ENCODE measurements at places on chromosomes 6 and 20.

DNA sequence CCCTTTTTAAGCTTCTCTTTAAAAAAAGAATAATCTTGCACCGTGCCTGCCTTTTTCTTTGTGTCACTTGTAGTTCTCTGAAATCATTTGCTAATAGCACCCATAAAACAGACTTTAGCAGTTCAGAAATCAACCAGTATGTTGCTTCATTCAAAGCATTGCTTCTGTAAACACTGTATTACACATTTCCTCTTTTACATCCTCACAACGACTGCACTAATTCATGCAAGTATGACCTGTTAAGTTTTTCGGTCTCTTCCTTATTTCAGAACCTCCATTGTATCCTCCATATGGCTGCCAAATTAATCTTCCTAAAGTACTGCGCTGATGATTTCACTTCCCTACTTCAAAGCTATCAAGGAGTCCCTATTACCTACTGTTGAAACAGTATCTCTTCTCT lies 142.9 kb upstream of the RNF217 start:
- DNase-seq: no peak

GRCh38 chr20:51800060-51800871 lies 2.1 kb downstream of the SALL4 start:
- DNase-seq: peak; percentile 52

- no peak for DNase-seq
Measured at GRCh38 chr20:15789079-15789478, 784.2 kb downstream of the KIF16B start.

DNA sequence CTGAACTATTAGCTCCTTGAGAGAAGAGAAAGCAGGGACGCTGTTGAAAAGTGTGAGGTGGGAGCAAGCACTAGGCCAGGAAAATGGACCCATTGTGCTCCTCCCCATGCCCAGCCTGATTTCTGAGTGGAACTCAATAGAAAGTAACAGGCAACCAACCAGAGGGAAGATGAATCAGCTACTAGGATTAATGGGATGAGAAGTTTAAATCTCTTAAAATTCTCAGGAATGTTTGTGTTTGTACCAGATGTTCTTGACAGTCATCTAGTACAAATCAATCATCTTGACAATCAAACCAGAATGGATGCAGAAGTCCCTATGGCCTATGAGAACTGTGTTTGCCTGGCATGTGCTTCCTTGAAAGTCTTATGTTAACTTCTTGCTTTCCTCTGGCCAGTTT lies 48.9 kb downstream of the HDDC2 start:
- DNase-seq: no peak

GRCh38 chr6:157944983-157945931 lies 36.4 kb upstream of the SYNJ2 start:
- no peak for DNase-seq

- no peak for DNase-seq
Measured at GRCh38 chr6:94272327-94272726, 853.0 kb upstream of the EPHA7 start.

GRCh38 chr6:138272533-138273315 lies 54.4 kb upstream of the PBOV1 start:
- no peak for DNase-seq

- DNase-seq: no peak
Measured at GRCh38 chr6:27874016-27874415, 38.2 kb downstream of the OR2B2 start.

GRCh38 chr6:52584203-52584602 lies 7.3 kb upstream of the TRAM2 start:
- no peak for DNase-seq

- no peak for DNase-seq
Measured at GRCh38 chr20:57712851-57713504, 3.2 kb upstream of the PMEPA1 start.

GRCh38 chr6:34386316-34387137 lies 5.9 kb downstream of the NUDT3 start:
- DNase-seq: no peak

GRCh38 chr6:47734831-47735481 lies 36.6 kb downstream of the ADGRF4 start:
- DNase-seq: no peak

DNA sequence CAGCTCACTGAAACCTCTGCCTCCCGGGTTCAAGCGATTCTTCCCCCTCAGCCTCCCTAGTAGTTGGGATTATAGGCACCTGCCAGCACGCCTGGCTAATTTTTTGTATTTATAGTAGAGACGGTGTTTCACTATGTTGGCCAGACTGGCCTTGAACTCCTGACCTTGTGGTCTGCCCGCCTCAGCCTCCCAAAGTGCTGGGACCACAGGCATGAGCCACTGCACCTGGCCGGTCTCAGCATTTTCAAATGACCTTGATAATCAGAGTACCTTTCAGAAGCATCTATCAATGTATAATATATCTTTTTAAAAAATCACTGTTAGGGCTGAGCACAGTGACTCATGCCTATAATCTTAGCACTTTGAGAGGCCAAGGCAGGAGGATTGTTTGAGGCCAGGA lies 143.0 kb downstream of the DOK5 start:
- DNase-seq: no peak

- no peak for DNase-seq
Measured at GRCh38 chr20:20391766-20392165, 23.9 kb downstream of the INSM1 start.

DNA sequence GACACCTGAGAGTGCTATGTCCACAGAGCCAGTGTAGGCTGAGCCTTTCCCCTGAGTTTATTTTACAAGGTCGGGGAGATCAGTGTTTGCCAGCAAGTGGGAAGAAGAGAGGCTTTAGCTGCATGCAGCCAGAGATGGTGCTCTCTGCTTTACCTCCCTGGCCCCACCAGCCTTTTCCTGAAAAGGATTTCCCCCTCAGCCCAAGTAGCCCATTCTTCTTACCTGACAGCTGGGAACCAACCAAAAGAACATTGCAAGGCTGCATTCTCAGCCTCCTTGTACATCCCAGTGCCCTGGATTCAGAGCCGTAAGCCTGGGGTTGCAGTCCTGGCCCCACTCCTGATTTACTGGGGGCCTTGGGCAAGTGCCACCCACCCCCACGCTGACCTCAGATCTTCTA lies 16.9 kb downstream of the SNPH start:
- no peak for DNase-seq

DNA sequence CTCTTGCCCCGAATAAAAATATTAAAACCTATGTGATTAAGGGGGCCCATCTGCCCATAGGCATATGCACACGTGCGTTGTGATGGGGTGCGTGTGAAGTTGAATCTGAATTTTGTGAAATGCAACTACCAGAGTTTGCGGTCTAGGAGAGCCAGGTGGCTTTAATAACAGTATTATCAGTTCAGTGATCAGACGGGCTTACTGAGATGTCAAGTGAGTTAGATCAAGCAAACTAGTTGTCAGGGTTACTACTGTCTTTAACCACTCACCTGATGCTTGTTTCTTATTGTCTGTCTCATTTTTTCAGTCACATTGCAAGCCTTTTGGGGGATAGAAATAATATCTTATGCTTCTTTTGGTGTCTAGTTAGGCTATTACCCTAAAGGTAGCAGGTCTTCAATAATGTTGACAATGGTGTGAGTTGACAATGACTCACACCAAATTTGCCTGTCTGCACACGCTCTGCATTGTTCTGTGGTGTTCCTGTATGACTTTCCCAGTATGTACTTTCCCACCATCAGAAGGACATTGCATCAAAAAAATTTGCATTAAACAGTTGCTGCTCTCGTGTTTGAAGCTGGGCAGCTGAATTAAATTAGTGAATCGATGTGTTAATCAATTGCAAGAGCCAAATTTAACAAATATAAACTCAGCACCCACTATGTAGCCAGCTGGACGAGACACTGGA lies 103.1 kb upstream of the NAA20 start:
- no peak for DNase-seq

DNA sequence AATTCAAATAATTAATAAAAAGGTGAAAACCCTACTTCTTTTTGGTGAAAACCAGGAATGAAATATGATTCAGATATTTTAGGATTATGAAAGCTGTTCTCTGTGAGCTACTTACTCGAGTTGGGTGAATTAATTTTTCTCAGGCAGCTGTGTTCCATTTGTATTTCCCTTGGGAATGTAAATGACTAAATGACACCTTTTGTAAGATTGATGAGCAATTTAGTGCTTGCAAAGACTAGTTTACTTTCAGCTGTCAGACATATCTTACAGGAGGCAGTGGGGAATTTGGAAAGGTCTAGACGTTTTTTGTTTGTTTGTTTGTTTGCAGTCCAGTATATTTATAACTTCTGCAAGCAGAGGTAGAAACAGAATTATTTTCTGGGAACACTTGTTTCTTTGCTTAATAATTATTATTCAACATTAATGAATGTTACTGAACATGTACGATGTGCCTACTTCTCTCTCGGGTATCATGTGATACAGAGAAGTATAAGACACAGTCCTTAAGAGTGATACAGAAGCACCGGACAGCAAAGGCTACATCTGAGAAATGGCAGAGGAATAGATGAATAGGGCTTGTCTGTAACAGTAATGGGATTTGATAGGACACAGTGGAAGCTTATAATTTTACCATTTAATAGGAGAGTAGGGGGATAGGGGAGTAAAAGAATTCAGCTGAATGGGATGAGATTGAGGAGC lies 91.3 kb downstream of the AKAP7 start:
- no peak for DNase-seq

DNA sequence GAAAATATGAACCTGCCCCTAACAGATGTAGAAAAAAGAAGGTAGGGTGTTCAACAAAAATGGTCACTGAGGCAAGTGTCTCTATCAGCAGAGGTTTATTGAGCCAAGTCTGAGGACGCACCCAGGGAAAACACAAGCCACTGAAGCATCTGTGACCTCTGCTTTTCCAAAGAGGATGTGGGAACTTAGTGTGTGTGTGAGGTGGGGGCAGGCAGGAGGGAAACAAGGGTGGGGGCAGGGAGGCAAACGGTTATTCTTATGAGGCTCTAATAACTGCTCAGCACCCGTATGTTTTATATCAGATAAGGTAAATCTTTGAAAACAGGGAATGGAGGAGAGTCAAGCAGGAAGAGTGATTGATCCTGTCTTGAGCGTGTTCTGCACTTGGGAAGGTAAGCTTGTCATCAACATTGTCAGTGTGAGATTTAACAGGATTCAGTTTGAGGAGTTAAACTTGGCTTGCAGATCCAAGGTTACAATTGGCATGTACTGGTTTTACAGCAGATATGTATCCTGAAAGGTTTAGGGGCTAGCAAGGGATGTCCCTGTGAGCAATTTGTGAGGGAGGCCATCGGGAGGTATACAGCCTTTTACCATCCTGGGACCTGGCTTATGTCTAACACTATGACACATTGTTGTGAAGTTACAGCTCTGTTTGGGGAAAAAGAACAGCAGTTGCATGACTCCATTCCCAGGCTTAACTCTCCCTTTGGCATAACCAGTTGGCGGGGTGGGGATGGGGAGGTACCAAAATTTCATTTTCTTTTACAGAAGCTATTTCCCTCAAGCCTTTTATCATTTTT lies 33.7 kb downstream of the NINL start:
- no peak for DNase-seq

DNA sequence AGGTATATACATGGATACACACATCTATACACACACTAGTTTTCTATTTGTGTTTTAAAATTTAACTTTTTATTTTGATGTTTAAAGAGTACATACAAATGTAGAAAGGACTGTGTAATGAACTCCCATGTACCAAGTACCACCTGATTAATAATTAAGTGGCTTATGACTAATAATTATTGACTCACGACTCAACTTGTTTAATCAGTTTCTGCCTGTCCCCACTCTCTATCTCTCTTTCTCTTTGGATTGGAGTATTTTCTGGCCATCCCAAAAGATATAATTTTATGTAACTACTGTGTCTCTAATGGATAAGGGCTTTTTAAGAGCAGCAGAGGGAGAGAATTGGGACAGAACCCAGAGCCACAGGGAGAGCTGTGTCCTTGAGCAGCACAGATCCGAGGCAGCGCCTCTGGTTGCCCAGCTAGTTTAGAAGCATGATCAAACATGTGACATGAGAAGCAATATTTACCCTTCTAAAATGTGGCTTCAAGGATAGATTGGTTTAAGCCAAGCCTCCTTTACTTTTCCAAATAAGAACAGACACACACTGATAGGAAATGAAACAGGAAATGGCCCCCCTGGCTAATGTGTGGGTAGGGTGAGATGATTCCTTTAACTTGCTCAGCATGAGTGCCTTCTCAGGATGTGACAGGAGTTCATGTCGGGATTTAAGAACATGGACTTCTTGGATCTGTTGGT lies 81.0 kb downstream of the ERMARD start:
- DNase-seq: no peak

DNA sequence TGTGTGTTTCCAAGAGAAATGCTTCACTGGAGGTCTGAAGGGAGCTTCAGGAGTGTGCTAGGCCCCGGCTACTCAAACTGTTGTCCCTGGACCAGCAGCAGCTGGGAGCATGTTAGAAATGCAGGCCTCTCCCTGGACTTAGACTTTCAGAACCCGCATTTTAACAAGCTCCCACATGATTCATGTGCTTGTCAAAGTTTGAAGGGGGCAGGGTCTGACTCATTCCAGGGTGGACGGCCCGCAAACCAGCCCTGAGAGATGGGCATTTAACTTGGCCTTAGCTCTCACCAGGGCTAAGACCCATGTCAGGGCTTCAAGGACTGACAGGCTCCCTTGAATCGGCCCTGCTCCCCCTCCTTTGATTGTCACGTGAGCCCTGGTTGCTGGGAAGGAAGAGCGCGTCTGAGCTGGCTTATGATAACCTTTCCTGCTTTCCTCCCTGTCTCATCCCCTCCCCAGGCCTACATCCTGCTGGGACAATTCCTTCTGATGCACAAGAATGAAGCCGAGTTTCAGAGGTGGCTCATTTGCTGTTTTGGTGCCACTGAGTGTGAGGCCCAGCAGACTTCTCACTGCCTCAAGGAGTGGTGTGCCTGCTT lies 35.5 kb downstream of the BANF2 start:
- DNase-seq: no peak

DNA sequence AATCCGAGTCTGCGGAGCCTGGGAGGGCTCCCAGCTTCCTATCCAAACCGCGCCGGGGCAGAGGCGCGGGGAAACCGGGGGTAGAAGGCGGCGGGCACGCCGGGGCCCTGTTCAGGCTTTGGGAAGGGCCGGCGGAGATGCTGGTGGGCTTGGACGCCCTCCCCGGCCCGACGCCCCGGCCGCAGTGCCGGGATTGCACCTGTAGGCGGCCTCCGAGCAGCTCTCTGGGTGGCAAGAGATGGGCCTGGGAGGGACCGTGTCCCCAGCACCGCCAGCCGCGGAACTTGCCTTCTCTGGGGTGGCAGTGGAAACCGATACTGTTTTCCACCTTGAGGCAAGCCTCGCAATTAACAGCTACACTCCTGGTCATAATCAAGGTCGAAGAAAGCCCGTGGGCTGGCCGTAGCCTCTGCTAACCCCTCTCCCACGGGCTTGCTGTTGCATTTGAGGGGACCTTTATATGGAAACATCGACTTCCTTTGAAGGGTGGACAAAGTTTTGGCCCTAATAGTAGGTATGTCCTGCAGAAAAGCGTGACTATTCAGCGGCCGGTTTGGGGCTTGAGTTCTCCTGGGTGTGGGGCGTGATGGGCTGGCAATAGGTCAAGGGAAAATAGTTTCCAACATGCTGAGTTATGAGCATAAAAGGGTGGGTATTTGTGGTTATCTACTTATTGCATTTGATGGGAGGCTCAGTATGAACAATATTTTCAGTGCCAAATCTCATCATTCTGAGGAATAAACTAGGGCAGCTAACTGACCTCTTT lies 1.1 kb upstream of the JAG1 start:
- DNase-seq: no peak

- no peak for DNase-seq
Measured at GRCh38 chr20:496126-496696, 33.9 kb upstream of the TBC1D20 start.

- DNase-seq: no peak
Measured at GRCh38 chr6:137850816-137851602, 16.1 kb upstream of the TNFAIP3 start.
